ENCODE measurements at places on chromosomes 4 and X.

GRCh38 chr4:87632469-87632868, 17.6 kb upstream of the DMP1 start:
- DNase-seq, result no peak

DNA sequence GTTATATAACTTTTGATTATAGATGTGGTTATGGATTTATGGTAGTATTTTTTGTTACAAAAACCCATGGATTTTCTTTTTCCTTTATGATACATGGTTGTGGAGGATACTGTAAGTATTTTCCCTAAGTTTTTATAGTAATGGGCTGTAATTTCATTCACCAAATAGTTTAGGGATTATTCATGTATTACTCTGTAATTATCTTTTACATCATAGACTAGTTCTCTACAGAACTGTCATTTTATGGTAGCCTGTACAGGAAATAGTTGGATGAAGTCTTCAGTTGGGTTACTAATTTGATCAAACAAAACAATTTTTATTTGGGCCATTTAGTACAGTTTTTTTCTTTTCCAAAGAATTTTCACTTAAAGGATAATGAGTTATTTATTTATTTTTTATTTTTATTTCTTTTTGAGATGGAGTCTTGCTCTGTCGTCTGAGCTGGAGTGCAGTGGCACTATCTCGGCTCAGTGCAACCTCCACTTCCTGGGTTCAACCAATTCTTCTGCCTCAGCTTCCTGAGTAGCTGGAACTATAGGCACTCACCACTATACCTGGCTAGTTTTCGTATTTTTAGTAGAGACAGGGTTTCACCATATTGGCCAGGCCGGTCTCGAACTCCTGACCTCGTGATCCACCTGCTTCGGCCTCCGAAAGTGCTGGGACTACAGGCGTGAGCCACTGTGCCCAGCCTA, 42.1 kb downstream of the RBPJ start:
- DNase-seq, result no peak

DNA sequence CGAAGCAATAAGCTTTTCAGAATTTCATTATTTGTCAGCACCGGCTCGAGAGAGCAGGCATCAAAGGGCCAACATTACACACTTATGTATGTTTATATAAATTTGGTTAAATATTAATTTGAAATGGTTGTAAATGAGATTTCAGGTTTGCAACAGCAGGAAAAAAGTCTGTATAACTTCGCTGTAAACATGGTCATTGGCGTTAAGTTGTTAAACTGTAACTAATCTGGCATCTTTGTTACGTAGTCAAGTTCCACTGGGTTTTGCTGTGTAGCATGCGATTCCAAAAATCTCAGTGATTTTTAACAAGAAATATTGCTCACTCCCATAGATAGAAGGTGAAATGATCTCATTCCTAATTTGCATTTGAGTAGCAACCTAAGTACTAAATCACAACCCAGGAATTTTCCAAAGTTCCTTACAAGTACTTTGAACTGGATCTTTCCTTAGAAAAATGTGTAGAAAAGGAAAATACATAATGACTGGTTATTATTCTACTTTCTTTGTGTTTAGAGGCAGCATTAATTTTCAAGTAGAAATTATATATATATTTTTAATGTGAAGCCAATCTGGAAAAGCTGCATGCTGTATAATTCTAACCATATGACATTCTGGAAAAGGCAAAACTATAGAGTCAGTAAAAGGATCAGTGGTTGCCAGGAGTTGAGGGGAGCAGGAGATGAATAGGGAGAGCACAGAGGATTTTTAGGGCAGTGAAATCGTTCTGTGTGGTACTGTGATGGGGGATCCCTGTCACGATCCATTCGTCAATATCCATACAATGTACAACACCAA, 222.1 kb downstream of the CBR4 start:
- no peak for DNase-seq

- no peak for DNase-seq
These were observed 445.7 kb upstream of the CXorf51B start for GRCh38 chrX:146363919-146364318.

DNA sequence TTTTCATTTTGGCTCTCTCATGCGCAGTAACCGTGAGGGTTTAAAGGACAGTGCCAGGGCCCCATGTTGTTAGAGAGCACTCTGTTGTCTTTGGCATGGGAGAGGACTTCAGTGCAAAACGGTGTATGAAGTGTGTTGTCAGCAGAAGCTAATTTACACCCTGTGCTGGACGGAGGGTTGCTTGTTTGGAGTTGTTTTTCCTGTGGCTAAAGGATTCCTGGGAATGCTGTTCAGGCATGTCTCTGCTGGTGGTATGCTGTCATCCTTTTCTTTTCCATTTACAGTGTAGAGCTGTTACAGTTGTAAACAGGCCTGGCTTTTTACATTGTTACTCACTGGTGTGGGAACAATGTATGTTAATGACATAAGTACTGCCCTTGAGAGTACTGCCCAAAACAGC, 206.3 kb downstream of the CBR4 start:
- no peak for DNase-seq

DNA sequence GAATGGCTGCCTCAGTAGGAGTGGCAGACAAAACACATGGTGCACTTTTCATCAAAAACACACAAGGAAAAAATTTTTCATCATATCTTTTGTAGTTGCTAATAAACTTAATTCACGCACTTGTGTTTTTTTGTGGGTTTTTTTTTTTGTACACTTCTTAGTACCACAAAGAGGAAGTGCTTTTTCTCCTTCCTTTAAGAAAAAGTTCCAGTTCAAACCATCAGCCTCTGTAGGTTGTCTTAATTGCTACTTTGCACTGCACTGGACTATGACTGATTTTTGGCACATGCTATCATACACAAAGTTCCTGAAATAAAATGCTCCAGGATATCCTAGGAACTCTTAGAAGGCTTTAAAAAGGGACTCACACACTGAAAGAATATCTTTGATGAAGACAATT, at the start of gene PHEX:
TSS of gene PHEX (plus strand) at position 242 of the 400 bp plus-strand sequence. CDS start 681 bp downstream, outside the sequence.
- DNase-seq, result no peak

DNA sequence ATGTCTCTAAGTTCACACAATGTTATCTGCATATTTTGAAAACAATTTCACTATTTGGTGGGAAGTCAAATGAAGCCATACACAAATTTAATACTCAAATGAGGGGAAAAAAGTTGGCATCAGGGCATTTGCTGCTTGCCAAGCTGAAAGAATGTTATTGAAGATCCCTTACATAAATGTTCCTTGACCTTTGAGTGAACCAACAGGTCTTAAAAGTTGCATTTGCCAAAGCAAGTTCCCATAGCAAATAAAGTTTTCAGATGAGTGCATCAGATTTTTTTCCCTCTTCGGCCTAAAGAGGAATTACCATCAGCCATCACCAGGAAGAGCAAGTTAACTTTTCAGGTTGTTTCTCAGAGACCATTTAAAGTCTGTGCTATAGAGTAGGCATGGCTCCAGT, 115.9 kb downstream of the COX18 start:
- DNase-seq, result no peak

DNA sequence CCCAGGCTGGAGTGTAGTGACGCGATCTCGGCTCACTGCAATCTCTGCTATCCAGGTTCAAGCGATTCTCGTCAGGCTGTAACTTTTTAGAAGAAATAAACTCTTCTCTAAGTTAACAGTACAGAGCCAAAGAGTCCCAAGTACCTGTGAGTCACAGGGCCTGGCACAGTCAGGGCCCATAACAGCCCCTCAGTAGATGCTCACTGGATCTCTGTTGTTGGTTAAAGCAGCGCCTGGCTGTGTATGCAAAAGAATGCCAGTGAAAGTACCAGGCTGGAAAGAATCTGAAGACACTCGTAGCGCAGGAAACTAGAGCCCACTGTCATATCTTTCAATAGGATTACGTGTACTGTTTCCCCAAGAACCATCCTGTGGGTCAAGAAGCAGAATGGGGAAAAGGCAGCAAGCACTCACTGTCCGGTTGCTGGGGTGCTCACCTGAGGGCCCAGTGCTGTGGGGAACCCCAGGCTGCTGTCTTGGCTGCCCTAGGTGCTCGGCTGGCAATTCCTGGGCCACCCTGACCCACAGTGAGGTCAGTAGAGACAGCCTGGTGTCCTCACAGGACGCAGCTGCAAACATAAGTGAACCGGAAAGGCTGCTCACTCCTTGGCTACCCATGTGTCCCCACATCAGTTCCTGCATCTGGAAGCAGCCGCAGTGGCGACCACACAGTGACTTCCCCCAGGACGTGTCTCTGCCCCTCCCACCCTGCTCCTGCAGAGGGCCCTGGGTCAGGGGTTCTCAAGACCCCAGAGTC, 3.1 kb upstream of the SLBP start:
- DNase-seq, result no peak

- no peak for DNase-seq
These were observed 168.4 kb upstream of the GK2 start for GRCh38 chr4:79576429-79576753.

GRCh38 chr4:107192601-107193000, 156.5 kb upstream of the DKK2 start:
- DNase-seq, result no peak

GRCh38 chr4:81031796-81032551, 1.5 kb downstream of the BMP3 start:
- no peak for DNase-seq

- no peak for DNase-seq
These were observed 15.6 kb upstream of the SCML1 start for GRCh38 chrX:17721715-17722114.

DNA sequence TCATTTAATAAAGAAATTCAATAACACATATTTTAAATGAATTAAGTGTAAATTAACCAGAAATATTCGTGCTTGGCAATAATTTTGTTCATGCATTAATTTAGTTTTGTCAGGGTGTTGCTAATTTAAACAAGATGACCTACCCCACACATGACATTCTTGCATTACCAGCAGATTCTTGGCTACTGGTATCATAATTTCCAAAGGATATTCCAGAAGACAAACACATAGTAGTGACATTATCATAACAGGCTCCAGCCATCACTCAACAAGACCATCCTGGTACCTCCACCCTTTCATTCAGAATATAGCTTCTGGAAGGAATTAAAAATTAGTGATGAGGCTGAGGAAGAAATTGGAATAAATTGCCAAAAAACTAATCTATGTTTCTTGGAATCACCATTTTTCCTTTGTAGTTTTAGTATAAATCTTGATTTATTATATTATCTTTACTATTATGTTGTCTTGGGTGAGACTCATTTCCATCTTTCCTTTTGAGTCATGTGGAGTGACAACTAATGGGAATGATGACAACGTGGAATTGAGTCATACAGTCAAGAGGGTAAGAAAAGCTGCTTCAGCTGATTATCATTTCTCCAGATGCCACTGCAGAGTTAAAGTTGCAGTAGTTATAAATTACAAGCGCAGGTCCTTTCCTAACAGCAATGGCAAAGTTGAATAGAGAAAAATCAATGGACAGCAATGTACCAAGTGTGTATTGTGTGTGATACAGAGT, 30.9 kb upstream of the HHIP start:
- DNase-seq, result no peak

- DNase-seq, result no peak
These were observed 19.0 kb upstream of the PDE5A start for GRCh38 chr4:119647558-119647957.

DNA sequence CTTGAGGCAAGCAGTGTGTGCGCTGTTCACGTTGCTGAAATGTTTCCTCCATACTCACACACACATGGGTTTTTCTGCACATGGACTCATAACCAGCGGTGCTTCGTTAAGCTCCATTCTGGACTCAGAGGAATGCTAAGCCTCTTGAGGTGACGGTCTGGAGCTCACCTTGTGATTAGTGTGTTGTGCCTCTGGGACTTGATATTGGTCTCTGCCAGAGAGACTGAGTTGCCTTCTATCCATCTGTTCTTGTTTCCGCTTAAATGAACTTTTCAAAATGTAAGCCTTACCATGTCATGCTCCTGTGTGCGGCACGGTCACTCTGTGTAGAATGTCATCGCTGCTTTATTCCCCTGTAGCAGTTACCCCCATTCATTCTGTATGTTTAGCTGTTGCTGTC, 42.5 kb downstream of the ADD1 start:
- DNase-seq, result no peak

DNA sequence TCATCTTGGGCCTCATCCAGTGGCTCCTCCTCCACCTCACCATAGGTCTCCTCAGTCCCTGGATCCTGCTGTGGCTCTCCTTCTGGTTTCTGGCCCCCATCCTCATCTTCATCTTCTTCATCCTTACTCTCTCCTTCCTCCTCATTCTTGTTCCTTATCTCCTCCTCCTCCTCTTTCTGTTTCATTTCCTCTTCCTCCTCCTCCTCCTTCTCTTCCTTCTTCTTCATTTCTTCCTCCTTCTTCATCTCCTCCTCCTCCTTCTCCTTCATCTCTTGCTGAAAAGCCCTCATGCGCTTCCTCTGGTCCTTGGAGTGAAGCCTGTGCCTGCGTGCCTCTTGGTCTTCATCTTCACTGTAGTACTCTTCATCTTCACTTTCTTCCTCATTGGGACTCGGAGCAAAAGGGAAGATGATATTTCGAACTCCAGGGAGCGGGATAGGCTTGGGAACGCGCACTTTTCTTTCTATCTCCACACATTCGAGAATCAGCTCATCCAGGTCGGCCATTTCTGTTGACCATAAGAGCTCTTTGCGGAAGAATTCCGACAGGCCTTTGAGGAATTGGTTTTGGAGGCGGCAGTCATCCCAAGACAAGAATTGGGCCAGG, 1.5 kb downstream of the RTL5 start:
- DNase-seq, result no peak

DNA sequence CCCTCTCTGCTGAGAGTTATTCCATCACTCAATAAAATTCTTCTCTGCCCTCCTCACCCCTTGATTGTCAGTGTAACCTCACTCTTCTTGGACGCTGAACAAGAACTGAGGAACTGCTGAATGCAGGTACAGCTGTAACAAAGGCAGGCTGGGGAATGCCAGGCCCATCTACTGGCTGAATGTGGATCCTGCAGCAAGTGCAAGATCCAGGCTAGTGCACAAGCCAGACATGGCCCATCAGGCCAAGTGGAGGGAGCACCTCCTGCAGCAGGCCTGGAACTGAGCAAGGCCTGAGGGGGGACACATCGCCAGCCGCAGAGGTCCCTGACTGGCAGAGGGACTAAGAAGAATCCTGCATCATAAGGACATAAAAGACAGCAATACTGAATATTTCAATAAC, 411.8 kb upstream of the PCDH10 start:
- no peak for DNase-seq

- no peak for DNase-seq
These were observed 35.1 kb upstream of the ADH4 start for GRCh38 chr4:99179178-99179577.

GRCh38 chr4:113445286-113445685, 316.3 kb downstream of the CAMK2D start:
- no peak for DNase-seq

DNA sequence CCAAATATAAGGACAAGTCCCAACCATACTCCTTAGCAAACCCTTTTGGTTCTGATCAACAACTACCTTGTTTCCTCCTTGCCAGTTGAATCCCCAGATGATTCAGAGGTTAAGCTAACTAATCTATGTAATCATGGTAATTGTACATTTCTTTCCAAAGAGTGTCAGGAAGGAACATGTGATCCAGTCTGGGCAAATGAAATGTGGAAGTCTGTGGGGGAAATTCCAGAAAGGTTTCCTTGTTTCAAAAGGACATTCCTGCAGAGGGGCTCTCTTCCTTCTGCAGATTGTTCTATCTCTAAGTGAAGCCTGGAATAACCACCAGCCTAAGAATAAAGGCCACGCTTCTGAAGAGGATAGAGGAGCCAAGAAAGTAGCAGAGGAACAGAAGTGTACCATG, 7.0 kb downstream of the PRSS12 start:
- no peak for DNase-seq
